Right atrium auricular region (tissue), 2 donors: ENCODE measurements at places on chromosomes 5 and 9.

DNA sequence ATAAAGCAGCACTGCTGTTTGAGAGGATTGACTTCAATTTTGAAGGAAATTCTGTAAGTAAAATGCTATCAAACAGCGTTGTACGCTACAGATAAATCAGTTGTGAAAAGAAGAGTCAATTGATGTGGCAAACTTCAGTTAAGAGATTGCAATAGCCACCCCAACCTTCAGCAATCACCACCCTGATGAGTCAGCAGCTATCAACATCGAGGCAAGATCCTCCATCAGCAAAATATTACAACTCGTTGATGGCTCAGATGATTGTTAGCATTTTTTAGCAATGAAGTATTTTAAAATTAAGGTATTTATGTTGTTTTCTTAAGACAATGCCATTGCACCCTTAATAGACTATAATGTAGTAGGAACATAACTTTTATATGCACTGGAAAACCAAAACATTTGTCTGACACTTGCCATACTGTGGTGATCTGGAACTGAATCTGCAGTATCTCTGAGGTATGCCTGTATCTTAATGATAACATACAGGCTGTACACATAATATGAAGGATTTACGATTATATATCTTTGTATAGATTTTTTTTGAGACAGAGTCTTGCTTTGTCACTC lies 47.5 kb downstream of the VPS13A start:
- DNase-seq, result no peak

DNA sequence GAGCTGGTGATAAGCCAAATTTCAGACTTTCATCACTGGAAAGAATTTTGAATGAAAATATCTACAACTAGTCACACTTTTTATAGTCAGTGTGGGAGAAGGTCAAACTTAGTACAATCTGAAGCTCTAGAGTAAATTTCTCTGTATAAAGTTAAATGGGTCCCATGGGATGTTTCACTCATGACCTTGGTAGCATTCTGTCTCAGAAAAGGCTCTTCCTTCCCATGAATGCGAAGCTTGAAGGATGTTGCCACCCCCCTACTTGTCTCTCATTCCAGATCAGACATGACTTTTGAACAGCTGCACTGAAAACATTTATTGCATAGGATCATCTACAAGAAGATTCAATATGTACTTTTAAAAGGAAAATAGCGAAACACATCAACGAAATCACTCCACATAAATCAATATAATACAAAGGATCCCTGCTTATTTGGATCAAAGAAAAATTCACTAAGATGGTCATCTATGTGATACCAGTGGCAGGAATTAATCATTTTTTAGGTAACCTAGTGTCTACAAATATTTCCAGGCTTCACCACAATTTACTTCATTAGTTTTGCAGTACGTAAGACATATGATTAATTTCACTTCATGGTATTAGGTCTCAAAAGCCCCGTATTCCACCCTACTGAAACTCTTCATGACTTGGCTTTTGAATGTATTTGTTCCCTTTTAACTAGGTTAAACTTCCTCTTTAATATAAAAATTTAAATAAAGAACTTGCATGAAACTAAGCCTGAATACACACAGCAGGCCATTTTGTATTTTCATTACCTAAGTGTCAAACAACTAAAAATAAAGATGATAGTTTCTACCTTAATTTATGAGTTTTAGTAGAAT lies 4.4 kb downstream of the ST8SIA4 start:
- DNase-seq, result no peak

DNA sequence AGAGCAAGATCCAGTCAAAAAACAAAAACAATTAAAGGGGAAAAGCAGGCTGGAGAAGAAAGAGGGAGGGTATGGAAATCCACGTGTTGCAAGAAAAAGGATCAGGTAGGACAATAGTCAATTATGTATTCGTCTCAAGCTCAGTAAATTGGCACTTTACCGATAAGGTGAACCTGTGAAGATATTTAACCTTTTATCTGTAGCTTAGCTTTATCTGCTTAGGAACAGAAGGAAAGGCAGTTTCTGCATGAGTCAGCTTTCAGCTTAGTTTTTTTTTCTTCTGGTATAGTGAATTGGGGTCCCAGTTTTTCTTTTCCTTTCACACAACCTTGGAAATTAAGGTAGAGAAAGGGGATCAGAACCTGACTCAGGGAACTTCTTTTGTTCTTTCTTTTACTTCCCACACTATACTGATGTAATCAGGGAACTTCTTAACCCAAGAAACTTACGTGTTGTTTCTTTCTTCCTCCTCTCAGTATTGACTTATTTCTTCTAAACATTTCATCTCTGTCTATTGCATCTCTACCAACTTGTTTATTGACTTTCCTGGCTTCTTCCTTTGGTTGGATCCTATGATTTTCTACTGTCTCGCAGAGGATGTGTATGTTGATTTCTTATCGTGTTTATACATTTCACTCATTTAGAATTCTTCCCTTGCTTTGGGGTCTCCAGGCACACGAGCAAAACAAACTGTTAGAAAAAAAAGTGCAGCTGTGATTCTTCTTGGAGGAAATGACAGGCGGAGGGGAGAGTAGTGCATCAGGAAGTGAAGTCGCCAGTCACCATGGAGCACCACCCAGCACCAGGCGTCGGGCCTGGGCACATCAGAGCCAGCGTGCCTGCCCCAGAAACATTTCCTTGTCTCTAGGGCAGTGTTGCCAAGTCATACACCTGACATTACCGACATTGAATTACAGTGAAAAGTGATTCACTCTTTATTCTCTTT lies 123.0 kb upstream of the LHFPL2 start:
- DNase-seq, result peak; percentile 55

DNA sequence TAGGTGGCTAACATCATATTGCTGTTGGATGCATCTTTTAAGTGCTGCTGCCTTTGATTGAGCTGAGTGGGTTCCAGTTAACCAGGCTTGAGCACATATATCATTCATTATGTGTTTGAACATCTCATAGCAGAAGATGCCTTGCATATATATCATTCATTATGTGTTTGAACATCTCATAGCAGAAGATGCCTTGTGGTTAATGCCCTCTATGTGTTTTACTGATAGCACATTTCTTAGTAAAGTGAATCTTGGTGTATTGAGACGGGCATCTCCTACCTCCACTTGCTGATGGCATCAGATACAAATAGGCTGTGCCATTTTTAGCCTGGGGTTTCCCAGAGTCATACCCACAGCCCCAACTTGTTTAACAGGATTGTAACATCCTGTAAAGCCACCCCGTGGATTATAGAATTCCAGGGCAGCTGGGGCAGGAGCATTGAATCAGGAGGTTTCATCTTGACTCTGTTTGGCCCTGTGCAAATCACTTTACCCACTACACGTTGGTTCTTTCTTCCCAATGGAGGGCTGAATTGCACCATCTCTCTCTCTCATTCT lies 26.5 kb downstream of the MTAP start:
- DNase-seq, result no peak
